Stimulated activated CD4-positive, alpha-beta T cell treated with anti-CD3 and anti-CD28 coated beads, Interleukin-4, amount 100 ng/mL, for 4 hours (primary cell): ENCODE measurements at places on chromosomes 4 and X.

GRCh38 chrX:8960957-8961468, 72.9 kb downstream of the FAM9B start:
- no peak for DNase-seq

GRCh38 chr4:35494955-35495354, 749.4 kb downstream of the ARAP2 start:
- no peak for DNase-seq

- no peak for DNase-seq
Observed at GRCh38 chr4:115334736-115335411, 221.5 kb upstream of the NDST4 start.

DNA sequence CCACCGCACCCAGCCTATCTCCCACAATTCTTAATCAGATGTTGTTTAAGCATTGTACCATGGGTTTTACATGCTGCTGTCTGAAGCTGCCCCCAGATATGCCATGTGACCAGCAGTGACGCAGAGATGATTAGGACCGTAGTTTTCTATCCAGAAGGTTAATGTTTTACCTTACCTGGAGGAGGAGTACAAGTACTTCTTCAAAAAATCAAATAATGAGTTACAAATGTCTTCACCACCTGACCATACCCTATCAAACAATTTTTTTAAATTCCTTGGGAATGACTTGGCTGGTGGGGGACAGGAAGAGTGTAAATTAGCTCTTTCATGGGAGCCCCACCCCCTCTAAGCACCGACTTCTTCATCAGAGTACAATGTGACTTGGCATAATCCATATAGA, 16.2 kb upstream of the SGMS2 start:
- no peak for DNase-seq

DNA sequence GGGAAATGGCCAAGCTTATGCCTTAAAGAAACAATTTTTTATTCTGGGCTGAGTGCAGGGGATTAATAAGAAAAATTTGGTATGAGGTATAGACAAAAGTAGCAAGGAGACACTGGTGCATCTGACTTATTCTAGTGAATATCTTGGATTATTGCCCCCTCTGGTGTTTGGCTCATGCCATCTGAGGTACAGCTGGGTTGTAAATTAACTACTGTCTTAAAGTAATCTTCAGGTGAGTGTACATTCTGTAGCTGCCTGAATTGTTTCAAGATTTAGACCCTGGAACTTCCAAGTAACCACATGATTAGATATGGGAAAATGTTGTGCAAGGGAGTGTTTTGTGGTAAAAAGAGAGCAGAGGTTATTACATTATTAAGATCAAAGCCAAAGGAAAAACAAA, 988.7 kb downstream of the FAM133A start:
- no peak for DNase-seq

DNA sequence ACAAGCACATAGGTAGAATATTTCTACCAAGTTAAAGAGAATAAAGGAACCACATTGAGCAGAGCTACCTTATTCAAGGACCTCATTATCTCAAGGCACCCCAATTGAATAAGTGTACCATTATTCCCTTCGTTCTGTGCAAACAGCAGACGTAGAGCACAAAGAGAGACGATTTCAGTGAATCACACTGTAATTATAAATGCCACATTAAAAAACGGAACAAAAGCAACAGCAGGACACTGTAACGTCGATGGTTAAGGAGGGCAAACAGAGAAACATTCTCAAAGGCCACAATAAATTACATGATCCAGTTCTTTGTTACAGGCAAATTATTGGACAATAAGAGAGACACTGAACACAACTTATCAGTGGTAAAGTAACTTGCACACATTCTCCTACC, 644.1 kb upstream of the TENM3 start:
- DNase-seq = no peak

DNA sequence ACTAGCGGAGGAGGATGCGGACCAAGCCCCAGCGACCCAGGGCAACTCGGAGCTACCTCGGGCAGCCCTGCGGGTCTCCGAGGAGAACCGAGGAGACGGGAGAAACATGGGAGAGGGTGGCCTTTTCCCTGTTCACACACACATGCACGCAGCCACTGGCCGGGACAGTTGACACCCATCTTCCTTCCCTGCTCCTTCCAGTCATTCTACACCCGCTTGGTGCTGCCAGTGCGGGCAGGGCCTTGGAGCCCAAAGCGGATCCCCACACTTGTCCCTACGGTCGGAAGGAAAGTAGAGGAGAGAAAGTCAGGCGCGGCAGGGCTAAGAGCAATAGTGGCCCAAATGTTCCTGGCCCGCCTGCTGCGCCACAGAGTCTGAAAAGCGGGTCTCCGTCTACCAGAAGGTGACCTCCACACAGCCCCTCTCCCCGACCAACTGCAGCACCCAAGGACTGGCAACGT, 1.1 kb upstream of the PPP3CA start:
- DNase-seq = no peak

GRCh38 chr4:121360495-121360894, 20.3 kb downstream of the QRFPR start:
- DNase-seq = no peak

DNA sequence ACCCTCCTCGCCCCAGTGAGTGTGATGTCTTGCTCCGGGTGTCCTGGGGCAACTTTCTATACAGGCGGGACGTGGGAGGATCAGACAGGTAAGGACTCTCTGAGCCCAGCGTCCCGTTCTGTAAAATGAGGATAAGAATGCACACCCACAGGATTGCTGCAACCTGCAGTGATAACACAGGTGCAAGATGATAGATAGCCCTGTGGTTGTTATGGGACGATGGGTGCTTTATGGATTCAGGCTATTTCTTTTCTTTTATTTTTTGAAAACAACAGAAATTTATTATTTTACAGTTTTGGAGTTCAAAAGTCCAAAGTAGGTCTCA, 28.6 kb downstream of the BEX3 start:
- DNase-seq = no peak

DNA sequence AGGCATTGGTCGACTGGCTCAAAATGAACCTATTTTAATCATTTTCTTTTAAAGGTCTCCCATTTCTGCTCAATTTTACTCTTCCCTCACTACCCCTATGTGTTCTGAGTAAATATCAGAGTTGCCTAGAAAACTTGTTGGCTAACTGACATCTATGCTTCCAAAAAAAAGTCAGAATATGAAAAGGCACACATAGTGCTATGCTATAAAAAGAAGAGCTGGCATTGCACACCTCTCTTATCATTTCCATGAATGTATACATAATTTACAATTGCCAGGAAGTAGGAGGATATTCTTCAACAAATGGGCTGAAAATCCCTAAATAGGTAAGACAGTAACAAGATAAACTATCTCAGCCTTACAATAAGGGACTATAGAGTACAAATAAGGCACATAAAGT, 70.2 kb downstream of the FRYL start:
- no peak for DNase-seq

GRCh38 chr4:6369511-6369910, 99.9 kb downstream of the WFS1 start:
- DNase-seq = no peak

DNA sequence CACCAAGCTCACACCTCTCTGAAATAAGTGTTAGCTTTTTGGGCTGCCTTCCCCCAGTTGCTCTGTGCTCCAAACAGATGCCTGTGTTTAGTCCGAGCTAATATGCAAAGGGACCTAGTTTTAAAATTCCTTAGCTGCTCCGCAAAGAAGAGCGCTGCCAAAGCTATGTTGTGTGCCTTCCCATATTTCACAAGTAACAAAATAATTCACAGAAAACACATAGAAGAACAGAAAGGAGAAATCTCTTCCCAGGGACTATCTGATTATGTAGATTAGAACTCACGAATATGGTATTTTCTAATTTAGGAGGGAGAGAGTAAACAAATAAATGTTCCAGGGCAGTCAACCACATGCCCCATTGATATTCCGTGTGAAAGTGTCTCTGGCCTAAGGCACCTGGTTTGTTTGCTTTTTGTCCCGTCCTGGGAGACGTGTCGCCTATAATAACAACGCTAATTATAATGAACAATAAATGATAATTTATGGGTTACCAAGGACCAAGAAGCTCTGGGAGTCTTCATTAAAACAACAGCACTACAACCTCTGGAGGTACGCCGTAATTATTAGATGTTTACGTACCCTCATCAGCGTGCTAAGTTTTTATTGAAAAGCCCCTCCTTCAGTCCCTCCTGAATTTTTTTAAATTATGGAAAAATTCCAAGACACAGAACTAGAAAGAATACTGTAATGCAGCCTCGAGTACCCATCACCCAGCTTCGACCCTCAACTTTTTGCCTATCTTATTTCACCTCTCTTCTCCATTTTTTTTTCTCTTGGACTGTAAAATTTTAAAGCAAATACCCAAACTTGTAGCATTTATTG, 1.2 kb upstream of the CCNG2 start:
- no peak for DNase-seq

DNA sequence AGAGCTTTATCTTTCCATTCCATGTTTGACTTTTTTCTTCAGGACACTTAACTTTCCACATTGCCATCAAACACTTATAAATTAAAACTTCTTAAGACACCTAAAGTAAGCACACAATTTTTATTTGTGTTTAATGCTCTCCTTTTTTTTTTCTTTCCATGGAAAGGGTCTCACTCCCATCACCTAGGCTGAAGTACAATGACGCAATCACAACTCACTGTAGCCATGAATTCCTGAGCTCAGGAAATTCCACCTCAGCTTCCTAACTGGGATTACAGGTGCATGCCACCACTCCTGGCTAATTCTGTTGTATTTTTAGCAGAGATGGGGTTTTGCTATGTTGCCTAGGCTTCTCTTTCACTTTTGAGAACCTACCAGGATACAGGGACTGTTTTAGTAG, 7.3 kb downstream of the SMR3A start:
- no peak for DNase-seq

- DNase-seq = no peak
Observed at GRCh38 chrX:130253916-130254315, 14.8 kb downstream of the ZNF280C start.

DNA sequence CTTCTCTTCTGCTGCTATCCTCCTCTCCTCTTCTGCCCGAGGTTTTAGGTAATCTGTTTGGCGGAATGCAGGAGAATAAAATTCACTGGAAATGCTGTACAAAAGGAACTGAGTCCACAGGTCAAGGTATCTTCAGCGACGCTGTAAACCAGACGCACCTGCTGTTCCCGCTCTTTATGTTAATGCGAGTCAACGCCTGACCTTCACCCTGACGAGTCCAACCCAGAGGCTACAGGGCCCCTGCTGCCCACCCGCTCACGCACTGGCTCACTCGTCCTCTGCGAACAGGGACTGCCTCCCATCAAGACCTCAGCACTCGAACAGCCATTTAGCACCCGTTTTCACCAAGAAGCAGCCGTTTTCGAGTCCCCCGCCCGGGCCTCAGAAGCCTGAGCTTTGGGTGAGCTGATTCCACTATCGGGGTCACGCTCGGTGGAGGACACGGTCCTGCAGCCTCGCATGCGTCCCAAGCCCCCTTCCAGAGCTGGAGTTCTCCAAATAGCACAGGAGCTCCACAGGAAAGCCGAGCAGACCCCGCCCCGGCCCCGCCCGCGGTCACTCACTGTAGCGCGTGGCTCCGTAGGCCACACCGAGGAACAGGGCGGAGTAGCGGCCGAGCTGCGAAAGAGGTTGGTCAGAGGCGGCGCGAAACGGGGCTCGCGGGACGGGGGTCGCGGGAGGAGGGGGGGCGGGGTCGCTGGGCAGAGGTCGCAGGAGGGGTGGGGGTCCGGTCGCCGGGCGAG, 556 bp downstream of the ATP5ME start:
- DNase-seq = no peak

DNA sequence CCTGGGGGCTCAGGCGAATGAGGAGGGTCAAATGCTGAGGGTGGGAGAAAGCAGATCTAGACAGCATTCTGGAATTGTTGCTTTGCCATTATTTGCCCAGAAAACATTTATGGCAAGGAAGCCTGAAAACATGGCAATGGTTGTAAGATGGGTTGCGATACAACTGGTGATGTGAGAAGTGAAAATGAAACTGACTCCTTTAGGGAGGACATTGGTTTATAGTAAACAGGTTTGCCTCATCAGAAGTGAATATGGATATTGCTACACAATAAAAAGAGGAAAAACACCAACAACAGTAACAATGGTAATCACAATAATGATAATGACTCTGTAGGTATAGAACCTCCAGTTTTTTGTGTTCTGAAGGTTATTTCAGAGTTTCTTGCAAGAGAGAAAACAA, 107.0 kb upstream of the TBC1D9 start:
- DNase-seq = no peak
